Gastrocnemius medialis (tissue), 4 donors: ENCODE measurements at places on chromosomes 4 and X. TPM values are rescaled to one million over a fixed set of nuclear protein-coding genes. Genes with fewer than 3 reads are reported as not detected.

AKAP14 gene
- total RNA-seq, result not detected

AREG gene
- 10.1 TPM for total RNA-seq

VCX gene
- total RNA-seq, result not detected

GALNT7 gene
- 0.91 TPM for total RNA-seq

ZCCHC18 gene
- total RNA-seq, result not detected

CCKAR gene
- not detected for total RNA-seq

SLC26A1 gene
- 0.16 TPM for total RNA-seq

IL15 gene
- total RNA-seq, result 2.1 TPM

TMEM150C gene
- total RNA-seq, result 13.5 TPM

NALF2 gene
- total RNA-seq, result not detected

LUZP4 gene
- not detected for total RNA-seq

ALB gene
- 67.3 TPM for total RNA-seq

CTAG1B gene
- total RNA-seq, result not detected

SOX3 gene
- total RNA-seq, result not detected

NUP62CL gene
- total RNA-seq, result not detected

MMRN1 gene
- 2.3 TPM for total RNA-seq

ADH7 gene
- not detected for total RNA-seq

HTN1 gene
- total RNA-seq, result not detected

ODAPH gene
- total RNA-seq, result not detected

DMRTC1 gene
- total RNA-seq, result not detected

AFM gene
- total RNA-seq, result not detected
